Natural killer cell (primary cell): ENCODE measurements at places on chromosomes 4 and X. TPM values are rescaled to one million over a fixed set of nuclear protein-coding genes. Genes with fewer than 3 reads are reported as not detected.

Gene ASB11
- total RNA-seq: 0.24 TPM

Gene POU4F2
- total RNA-seq: not detected

GRCh38 chr4:18422685-18423084 lies 401.1 kb upstream of the LCORL start:
- H3K4me1 ChIP-seq: no peaks in the 10 kb centered on the region
- no peak overlapping the region for H3K27ac ChIP-seq
- H3K27me3 ChIP-seq: no peaks in the 10 kb centered on the region
- H3K36me3 ChIP-seq: no peaks in the 10 kb centered on the region
- no peak overlapping the region for H3K4me3 ChIP-seq

Gene NPNT
- total RNA-seq: not detected

- DNase-seq: no peak
- no peak overlapping the region for H3K4me3 ChIP-seq
- H3K4me1 ChIP-seq: no peaks in the 10 kb centered on the region
Observed at GRCh38 chrX:44931441-44931973, 58.5 kb downstream of the KDM6A start.

- DNase-seq: peak; percentile 44
- no peak overlapping the region for H3K4me3 ChIP-seq
- H3K27ac ChIP-seq: no peak overlapping the region
- H3K4me1 ChIP-seq: no peaks in the 10 kb centered on the region
- H3K27me3 ChIP-seq: no peaks in the 10 kb centered on the region
Observed at GRCh38 chrX:39152106-39152649, 350.9 kb downstream of the MID1IP1 start.

Gene SYP
- 0.80 TPM for total RNA-seq

DNA sequence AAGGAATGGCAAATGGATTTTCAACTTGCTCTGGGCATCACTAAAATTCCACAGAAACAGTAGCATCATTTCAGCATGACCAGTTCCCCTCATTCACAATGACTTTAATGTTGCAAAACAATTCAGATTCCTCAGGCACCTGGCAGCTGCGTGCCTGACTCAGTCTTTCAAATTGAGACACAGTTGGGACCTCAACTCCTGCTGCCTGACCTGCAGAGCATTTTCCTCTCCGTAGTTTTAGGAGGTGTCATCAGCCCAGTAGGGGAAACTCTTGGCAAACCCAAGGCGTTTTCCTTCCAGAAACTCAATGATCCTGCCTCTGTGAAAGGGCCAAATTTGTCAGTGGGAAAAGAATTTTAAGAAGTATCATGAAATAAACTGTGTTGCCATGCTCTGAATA lies 388.9 kb downstream of the SPRY1 start:
- no peaks in the 10 kb centered on the region for H3K4me1 ChIP-seq
- H3K4me3 ChIP-seq: no peak overlapping the region
- no peak for DNase-seq
- no peaks in the 10 kb centered on the region for H3K27me3 ChIP-seq

Gene FAM47C
- not detected for total RNA-seq

GRCh38 chrX:723781-724180 lies 93.2 kb downstream of the SHOX start:
- no peaks in the 10 kb centered on the region for H3K36me3 ChIP-seq
- no peak for DNase-seq
- H3K27ac ChIP-seq: no peak overlapping the region
- H3K4me1 ChIP-seq: no peaks in the 10 kb centered on the region
- H3K27me3 ChIP-seq: no peaks in the 10 kb centered on the region

DNA sequence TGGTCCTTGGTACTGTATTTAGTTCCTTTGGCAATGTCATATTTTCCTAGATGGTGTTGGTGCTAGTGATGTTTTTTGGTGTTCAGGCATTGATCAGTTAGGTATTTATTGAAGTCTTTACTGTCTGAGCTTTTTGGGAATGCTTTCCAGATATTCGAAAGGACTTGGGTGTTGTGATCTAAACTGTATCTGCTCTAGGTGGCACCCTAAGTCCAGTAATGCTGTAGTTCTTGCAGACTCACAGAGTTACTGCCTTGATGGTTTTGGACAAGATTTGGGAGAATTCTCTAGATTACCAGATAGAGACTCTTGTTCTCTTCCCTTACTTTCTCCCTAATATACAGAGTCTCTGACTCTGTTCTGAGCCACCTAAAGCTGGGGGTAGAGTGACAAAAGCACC lies 513.6 kb upstream of the PITX2 start:
- H3K4me3 ChIP-seq: no peak overlapping the region
- no peak for DNase-seq
- no peaks in the 10 kb centered on the region for H3K36me3 ChIP-seq
- H3K27ac ChIP-seq: no peak overlapping the region
- H3K4me1 ChIP-seq: no peaks in the 10 kb centered on the region

DNA sequence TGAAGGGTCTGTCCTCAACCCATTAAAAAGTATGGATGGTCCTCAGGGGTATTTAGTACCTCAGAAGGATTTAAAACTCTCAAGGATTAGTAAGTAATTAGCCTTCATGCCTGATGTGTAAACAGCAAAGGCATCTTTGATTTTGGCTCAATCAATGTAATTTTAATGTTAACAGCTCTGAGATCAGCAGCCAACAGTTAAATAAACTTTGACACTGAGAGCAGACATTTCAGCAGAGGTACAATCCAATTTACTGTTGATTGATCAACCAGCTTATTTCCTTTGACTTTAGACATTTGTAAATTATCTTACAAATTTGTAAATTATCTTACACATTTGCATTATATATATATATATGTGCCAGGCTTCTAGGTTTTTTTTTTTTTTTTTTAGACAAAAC lies 36.9 kb downstream of the STOX2 start:
- no peak overlapping the region for H3K4me3 ChIP-seq
- DNase-seq: no peak
- H3K27me3 ChIP-seq: no peaks in the 10 kb centered on the region
- no peak overlapping the region for H3K27ac ChIP-seq
- no peaks in the 10 kb centered on the region for H3K36me3 ChIP-seq

Gene SHROOM2
- total RNA-seq: not detected

DNA sequence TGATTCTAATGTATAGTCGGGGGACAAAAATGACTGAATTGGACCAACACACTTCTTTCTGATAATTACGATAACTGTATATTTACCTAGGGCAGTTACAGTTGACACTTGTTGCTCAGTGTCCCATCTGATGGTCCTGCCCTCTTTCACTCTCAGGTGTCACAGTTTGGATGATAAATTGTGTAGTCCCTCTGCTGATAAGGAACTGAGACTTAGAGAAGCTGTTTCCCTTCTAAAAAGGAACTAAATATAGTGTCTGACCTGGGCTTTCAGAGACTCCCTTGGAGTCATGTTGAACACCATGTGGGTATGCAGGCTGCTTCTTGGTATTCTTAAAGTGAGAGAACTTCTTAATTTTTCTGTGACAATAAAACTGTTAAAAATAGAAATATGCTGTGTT lies 23.7 kb upstream of the PNPLA4 start:
- H3K36me3 ChIP-seq: no peaks in the 10 kb centered on the region
- no peak overlapping the region for H3K27ac ChIP-seq
- no peak for DNase-seq
- no peak overlapping the region for H3K4me3 ChIP-seq
- H3K27me3 ChIP-seq: no peaks in the 10 kb centered on the region

DNA sequence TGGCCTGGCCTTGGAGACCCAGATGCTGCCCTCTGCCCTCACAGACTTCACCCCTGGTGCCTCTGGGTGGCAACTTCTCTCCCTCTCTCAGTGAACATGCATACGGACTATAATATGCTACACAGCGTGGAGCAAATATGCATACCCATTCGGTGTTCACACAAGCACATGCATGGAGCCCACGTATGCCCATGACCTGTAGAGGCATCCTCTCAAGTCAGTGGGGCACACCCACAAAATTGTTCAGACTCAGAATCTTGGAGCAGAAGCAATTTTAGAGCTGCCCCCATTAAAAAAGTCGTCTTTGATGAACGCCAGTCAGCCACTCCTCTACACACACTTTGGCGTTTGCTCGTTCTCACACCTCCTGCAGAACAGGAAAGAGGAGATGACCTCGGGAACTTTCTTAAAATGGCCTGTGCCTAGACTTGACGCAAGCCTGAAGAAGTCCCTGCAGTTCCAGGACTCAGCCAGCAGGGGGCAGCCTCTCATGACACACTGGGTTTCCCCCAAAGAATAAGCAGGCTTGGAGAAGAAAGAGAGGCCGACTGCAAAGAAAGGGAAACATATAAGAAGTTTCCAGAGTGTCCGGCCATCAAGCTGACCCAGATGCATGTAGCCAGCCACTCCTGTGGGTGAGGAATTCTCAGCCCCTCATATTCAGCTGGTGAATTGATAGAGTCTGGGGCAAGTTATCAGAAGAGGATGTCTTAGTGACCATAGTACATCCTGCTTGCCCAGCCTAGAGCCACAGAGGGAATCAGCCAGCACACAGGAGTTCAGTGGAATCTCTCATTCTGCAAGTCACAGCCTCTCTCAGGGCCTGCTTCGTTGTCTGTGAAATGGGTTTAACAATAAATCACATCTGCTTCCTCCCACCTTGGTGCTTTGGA lies 17.3 kb downstream of the APLN start:
- H3K27me3 ChIP-seq: no peaks in the 10 kb centered on the region
- peak; percentile 68 for DNase-seq
- peaks cover 9% of the 10 kb centered on the region for H3K4me1 ChIP-seq
